ENCODE measurements at places on chromosomes 16 and 17.

DNA sequence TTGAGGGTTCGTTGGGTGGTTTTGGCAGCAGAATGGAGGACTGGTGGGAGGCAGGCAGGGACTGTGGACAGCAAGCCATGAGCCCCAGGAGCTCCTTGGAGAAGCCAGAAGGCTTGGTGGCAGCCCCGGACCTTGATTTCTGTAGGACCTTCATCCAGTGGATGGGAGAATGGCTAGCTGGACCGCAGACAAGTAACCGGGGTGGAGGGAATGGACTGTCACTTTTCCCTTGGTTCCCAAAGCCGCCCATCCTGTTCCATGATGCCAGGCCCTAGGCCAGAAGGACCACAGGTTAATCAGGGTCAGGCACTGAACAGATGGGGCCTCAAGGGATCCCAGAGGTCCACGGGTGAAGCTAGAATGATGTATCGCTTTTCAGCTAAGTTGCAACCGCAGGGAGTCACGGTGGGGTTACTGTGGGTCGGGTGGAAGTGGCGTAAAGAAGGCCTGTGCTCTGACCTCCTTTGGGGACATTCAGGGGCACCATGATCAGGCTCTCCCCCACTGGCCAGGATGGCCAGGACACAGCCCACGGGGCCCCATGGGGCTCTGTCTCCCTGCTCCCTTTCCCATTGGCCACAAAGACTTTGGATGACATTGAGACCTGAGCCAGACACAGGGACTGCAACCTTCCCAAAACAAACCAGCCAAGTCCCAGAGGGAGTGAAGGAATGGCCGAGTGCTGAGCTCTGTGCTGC lies 66.9 kb upstream of the MRTFB start:
- DNase-seq: no peak

GRCh38 chr16:58127033-58127556 lies 2.1 kb downstream of the CFAP20 start:
- peak; percentile 57 for DNase-seq

- no peak for DNase-seq
Observed at GRCh38 chr17:49508866-49509587, 13.9 kb downstream of the NGFR start.

GRCh38 chr16:48317026-48317425 lies 68.2 kb downstream of the SIAH1 start:
- DNase-seq: no peak

GRCh38 chr16:58471209-58471975 lies 28.6 kb upstream of the NDRG4 start:
- DNase-seq: no peak

- DNase-seq: no peak
Observed at GRCh38 chr16:69874271-69874670, 76.9 kb upstream of the CLEC18A start.

DNA sequence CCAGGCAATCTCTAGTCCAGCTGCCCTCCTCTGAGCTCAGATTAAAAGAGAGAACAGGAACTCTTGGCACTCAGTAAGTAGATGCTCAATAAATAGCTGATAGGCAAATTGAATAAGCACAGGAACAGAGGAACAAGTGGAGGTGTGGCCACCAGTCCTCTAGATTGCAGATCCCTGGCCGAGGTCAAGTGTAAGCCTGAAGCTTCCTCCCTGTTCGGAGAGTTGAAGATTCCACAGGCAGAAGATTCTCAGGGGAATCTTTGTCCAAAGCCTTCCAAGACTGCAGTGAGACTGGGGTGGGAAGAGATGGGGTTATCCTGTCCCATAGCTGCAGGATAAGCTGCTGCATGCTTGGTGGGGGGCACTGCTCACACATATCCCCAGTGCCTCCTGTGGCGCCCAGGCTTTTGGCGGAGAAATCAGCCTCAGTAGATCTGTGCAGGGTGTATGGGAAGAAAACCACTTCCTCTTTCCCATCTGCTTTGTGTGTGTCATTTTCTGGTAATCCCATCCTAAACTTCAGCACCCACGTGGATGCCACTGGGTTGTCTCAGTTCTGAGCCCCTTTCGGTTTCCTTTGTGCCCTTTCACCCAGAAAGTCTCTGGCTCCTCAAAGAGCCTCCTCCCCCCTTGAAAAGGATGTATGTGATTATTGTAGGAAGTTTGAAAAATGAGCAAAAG lies 12.1 kb downstream of the CD300A start:
- DNase-seq: no peak

DNA sequence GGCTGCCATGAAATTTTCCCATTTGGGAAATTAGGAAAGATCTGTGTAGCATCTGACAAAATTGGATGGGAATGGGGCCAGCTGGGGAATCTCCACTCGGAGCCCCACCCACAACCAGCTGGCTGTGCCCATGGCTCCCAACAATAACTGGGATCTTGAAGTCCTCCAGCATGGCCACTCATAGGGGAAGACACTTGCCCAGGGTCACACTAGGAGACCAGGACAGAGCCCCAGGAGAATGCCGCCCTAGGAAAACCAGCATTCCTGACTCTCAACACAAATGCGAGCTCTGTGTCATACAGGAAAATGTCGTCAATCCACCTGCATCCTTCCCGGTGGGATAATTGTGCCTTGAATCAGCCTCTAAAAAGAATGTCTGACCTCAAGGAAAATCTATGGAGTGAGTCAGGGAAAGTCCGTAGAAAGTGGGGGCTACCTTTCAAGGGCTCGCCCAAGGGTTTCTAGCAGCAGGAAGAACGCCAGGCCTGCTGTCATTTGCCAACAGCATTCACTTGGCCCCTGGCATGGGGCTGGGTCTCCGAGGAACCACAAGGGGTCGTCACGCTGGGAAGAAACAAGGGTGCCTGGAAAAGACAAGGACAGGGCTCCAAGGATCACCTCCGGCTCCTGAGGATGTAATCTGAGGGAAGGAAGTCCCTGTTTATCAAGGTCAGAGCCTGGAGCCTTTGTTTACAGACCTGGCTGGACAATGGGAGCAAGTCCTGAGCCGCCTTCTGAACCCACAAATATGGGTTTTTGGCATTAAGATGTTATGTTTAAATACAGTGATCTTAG lies 15.9 kb downstream of the CDH5 start:
- DNase-seq: no peak

- no peak for DNase-seq
Observed at GRCh38 chr17:75888484-75888883, 8.3 kb downstream of the TRIM65 start.

- DNase-seq: peak; percentile 54
Observed at GRCh38 chr17:8120520-8121406, 2.4 kb upstream of the ALOXE3 start.

- no peak for DNase-seq
Observed at GRCh38 chr16:6857575-6857974, 475.1 kb upstream of the RBFOX1 start.

- DNase-seq: no peak
Observed at GRCh38 chr16:64292161-64292560, 829.7 kb downstream of the CDH11 start.

DNA sequence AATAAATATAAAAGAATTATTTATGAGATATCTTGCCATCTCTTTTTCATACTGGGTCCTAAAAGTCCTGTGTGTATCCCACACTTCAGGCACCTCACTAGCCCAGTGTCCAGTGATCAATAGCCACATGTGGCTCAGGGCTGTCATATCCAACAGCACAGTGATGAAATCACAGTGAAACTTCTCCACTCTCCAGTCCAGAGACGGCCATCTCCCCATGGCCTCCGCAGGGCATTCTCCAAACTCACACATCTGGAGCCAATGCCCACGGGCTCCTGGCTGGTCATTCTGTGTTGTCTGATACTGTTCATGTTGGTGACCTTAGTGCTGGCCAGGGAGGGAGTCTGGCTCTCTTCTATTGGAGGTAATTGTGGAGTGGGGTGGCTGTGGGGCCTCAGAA lies 125.2 kb upstream of the SDK2 start:
- no peak for DNase-seq

GRCh38 chr16:72220875-72221629 lies 49.1 kb upstream of the PMFBP1 start:
- no peak for DNase-seq

DNA sequence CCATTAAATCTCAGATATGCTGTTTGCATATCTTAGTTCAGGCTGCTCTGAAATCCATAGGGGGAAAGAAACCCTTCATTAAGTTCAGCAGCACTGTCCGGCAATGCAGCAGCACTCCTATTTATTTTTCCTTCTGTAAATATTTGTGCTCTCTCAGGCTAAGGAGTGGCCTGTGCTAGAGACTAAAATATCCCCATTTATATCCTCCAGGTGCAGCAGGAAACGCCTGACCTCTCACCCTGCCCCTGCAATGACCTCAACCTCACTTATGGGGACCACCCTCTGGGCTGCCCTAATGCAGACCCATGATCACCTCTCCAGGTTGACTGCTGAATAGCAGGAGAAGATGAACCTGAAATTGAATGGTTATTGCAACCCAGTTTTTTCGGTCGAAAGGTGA lies 165.0 kb upstream of the ELAC2 start:
- no peak for DNase-seq

GRCh38 chr16:8665529-8665928 lies 8.9 kb upstream of the ABAT start:
- no peak for DNase-seq

- DNase-seq: peak; percentile 51
Observed at GRCh38 chr17:7858522-7858810, 663 bp downstream of the CYB5D1 start.

- no peak for DNase-seq
Observed at GRCh38 chr17:81867991-81868673, 3.0 kb downstream of the ARHGDIA start.

- DNase-seq: no peak
Observed at GRCh38 chr17:54662978-54663876, 237.4 kb upstream of the TOM1L1 start.

- peak; percentile 71 for DNase-seq
Observed at GRCh38 chr16:73054125-73054484, 6.2 kb upstream of the ZFHX3 start.

DNA sequence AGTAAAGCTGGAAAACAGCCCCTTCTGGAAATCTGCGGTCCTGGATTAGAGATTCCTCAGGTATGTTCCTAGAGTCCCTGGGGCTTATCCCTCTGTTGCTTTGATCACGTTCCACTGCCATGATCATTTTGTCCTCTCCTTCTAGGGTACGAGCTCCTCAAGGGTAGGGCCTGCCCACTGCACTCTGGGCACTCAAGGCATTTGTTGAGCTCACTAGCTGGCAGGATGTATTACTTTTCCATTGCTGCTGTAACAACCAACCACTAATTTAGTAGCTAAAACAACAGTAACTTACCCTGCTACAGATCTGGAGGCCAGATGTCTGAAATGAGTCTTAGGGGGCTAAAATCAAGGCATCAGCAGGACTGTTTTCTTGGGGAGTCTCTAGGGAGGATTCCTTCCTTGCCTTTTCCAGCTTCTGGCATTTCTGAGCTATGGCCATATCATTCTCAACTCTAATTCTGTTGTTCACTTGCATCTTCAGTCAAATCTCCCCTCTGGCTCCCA lies 65.7 kb downstream of the ARSG start:
- no peak for DNase-seq

- DNase-seq: no peak
Observed at GRCh38 chr16:51696376-51696775, 545.3 kb upstream of the SALL1 start.

- no peak for DNase-seq
Observed at GRCh38 chr17:79011451-79012147, 2.0 kb upstream of the CANT1 start.

DNA sequence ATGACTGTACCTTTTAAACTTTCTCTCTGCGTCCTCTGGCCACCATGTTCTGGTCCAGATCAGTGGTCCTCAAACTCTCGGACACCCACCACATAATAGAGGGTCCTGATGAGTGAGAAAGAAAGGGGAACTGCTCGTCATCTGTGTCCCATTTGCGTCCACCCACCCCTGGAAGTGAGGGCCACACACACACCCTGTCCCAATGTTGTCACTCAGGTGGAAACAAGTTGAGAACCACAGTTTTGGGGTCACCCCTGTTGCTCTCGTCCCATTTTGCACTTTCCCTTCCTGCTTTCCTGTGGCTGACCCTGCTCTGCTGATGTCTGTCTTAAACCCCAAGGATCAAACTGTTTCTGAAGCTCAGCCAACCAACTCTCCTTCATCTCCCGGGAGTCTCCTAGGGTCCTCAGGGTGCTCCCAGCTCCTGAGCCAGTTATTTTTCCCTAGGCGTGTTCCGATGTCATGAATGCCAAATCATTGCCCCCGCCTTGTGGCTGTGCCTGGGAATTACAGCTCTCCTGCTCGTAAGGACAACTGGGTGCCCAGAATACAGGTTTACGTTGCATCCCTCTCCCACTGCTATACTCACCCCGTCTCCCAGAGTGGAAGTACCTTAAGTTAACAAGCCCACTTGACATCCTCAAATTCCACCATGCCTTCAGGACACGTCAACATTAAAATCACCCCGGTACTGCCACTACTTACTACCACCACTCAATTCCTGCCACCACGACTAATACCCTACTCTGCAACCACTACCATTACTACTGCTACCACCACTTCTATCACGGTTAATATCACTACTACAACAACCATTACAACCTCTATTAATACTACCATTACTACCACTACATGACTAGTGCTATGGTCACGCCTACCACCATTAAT lies 26.0 kb upstream of the HNF1B start:
- peak; percentile 65 for DNase-seq

GRCh38 chr16:51567911-51568310 lies 416.8 kb upstream of the SALL1 start:
- no peak for DNase-seq

DNA sequence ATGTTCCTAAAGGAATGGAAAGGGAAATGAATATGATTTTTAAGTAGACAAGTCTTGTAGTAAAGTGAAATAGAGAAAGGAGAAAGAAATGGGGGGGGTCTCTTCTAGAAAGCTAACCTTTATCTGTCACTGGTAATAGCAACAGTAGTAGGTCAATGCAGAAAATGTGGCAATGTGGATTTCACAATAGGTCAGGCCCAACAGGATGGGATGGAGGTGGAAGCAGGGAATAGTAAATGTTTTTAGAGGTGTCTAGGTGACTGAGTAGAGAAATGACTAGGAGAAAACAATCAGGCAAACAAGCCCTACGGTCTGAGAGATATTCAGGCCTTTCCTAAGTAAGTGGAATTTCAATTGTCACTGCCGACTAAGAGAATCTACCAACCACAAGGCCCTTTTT lies 6.0 kb upstream of the RSKR start:
- no peak for DNase-seq

DNA sequence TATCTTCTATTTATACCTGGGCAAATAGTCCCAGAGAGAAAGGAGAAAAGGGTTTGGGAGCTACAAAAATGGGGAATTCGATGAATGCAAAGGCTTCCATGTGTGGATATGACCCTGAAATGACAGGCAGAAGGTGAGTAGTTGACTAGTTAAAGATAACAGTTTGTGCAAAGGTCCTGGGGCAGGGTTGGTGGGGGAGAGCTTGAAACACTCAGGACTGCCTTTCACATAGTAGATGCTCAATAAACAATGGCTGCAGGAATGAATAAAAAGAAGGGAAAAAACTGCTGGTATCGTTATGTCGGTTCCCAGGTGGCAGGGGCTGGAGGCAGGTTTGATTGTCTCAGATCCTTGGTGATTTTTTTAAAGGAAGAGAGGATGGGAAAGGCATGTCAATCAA lies 445.5 kb downstream of the HAPSTR1 start:
- DNase-seq: no peak

DNA sequence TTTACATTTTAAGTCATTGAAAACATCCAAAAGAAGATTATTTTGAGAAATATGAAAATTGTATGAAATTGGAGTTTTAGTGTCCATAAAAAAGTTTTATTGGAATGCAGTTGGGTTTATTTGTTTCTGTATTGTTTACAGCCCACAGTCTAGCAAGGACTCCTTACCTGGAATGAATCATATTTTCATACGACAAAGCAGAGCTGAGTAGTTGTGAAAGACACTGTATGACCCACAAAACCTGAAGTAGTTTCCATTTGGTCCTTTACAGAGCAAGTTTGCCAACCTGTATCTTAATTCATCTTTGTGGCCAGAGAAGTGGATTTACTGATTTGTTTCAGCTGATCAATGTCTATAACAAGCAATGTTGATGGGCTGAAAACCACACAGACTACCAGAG lies 10.3 kb downstream of the CCL18 start:
- no peak for DNase-seq

All from lung (tissue), 17 donors.